ENCODE measurements at places on chromosomes 5 and 9. TPM values are rescaled to one million over a fixed set of nuclear protein-coding genes. Genes with fewer than 3 reads are reported as not detected.

Gene SMIM33
- not detected for total RNA-seq

- no peak for DNase-seq
Measured at GRCh38 chr5:90866915-90867731, 308.5 kb downstream of the ADGRV1 start.

Gene GLDC
- total RNA-seq: 0.32 TPM

Gene PCDHGA1
- 0.86 TPM for total RNA-seq

Gene GABRA6
- total RNA-seq: not detected
